Erythroblast (primary cell): ENCODE measurements at places on chromosomes 12 and 14.

DNA sequence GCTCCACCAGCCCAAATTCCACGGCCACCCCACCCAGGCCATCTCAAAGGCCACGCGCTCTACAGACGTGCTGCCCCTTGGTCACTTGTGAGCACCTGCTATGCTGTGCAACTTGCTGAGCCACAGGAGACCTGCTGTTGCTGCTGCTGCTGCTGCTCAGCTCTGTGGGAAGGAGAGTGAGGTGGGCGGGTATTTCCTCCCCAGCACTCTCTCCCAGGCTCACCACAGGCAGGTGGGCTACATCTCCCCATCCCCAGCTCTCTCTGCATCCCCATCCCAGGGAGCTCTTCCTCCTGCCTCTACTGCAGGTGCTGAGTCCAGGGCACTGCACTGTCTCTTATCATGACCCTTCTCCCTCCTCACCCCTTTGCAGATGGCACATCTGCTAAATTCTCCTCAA, 306.9 kb downstream of the BCL11B start:
- DNase-seq: no peak

- DNase-seq: no peak
Measured at GRCh38 chr12:79098530-79098929, 234.0 kb downstream of the SYT1 start.

DNA sequence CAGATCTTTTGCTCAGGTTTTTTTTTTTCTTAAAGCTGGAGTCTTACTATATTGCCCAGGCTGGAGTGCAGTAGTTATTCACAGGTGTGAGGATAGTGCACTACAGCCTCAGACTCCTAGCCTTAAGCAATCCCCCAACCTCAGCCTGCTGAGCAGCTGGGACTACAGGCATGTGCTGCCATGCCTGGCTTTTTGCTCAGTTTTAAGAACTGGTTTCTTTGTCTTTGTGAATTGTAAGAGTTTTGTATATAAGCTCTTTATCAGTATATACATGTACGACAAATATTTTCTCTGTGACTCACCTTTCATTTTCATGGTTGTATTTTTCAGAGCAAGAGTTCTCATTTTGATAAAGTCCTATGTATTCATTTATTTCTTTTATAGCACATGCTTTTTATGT, 33.3 kb upstream of the C2CD5 start:
- DNase-seq: no peak

DNA sequence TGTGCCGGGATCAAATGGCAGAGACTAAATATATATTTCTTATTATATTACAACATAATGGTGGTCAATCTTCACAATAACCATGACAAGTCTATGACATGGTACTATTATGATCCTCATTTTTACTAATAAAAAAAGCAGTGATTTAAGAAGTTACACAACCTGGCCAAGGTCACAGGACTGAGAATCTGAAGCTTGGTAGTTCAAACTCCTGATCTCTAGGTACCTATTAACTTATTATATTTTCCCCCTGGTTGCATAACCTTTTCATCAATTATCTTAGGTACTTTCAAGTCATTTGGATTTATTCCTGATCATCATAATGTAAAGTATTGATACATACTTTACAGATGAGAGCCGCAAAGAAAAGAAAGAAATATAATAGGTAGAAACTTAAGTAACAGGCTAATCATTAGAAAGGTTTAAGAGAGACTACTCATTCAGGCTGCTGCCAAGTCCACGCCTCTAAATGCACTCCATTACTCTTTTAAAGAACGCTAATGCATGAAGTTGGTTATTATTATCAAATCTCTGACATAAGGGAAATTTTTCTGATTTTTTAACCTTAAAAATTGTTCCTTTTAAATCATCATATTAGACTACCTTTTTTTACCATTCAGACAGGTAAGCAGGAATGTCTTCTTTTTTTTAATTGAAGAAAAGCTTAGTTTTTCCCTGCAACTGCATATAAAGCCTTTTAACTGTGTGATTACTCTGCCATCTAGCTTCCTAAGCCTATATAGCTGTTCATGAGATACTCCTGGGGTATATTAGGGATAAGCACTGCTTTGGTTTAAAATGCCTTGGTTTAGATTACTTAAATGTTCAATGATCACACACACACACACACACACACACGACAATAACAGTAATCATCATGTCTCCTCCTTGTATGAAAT, 35.6 kb downstream of the RPS29 start:
- DNase-seq: no peak

GRCh38 chr14:100303925-100304324, 2.3 kb downstream of the SLC25A29 start:
- DNase-seq: no peak

DNA sequence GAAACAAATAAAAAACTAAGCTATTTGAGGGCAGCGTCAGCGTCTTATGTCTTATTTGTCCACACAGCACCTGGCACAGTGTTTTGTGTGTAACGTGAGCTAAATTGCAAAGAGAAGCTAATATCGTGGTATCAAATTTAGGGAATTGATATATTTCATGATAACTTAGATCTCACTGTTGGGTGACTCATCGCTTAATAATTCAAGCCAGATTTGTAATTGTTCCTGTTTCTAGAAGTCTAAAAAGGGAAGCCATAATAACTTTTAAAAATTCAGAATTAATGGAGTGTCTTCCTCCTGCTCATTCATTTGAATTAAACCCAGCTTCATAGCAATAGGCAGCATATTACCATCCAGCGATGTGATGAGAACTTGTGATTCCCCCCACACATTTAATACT, 214.7 kb downstream of the PDZRN4 start:
- DNase-seq: no peak

GRCh38 chr12:99042226-99042625, 397.1 kb downstream of the APAF1 start:
- DNase-seq: no peak

DNA sequence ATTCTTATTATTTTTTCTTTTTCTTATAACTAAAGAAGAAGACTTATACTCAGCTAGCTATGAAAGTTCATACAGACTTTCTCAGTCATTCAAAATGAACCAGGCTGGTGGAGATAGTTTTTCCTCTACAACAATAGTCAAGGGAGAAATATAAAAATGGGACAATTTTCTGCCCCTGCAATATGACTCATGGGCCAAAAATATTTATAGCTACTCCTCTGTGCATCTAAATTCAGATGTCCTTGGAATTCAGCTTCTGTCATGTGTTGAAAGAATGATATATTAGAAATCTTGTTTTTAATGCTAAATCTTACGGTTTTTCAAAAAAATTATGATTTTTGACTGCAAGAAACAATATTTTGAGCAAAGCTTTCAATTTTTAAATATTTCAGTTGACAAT, 237.2 kb upstream of the SYT10 start:
- no peak for DNase-seq

GRCh38 chr12:32399370-32400113, at the start of gene FGD4:
FGD4 (plus strand) TSS chr12:32399558.
- DNase-seq: peak; percentile 84

- peak; percentile 46 for DNase-seq
Measured at GRCh38 chr12:100741084-100741711, 53.4 kb upstream of the ANO4 start.

GRCh38 chr12:49825971-49826421, 2.2 kb downstream of the NCKAP5L start:
- DNase-seq: no peak

DNA sequence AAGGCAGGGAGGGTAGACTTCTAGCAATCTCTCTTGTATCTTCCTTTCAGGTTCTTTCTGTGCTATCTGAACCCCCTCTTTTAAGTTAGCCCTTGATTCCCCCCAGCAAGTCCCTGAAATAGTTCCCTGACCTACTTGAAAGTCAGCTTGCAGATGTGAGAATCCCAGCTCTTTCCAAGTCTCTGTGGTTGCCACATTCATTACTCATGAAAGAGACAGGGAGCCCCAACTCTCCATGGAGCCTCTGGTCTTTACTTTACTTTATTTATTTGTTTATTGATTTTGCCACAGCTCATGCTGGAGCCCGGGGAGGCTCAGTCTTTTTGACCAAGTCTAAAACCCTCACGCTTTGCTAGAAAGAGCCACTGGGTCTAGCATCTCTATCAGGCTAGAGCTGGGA, 193.6 kb upstream of the FAR2 start:
- no peak for DNase-seq

DNA sequence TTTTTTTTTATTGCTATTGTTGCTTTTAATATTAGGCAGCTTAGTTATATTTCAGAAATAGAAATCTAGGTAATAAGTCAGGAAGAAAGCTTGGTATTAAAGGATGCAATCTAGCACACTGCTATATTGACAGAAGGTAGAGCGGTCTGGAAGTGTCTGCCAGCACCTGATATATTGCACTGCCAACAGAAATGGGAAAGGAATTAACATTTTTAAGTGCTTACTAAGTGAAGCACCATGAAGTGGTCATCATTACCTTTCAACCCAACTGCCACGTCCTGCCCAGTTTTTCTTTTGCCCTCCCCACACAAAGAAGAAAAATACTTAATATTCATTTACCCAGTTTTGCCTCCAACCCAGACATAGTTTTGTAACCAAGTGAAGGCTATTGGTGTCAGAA, 163.5 kb downstream of the KITLG start:
- DNase-seq: no peak

GRCh38 chr12:62960324-62960723, 25.4 kb upstream of the PPM1H start:
- DNase-seq: no peak

- no peak for DNase-seq
Measured at GRCh38 chr12:7134396-7135166, 4.4 kb downstream of the CLSTN3 start.

GRCh38 chr14:80385336-80385735, 174.0 kb upstream of the DIO2 start:
- DNase-seq: no peak

DNA sequence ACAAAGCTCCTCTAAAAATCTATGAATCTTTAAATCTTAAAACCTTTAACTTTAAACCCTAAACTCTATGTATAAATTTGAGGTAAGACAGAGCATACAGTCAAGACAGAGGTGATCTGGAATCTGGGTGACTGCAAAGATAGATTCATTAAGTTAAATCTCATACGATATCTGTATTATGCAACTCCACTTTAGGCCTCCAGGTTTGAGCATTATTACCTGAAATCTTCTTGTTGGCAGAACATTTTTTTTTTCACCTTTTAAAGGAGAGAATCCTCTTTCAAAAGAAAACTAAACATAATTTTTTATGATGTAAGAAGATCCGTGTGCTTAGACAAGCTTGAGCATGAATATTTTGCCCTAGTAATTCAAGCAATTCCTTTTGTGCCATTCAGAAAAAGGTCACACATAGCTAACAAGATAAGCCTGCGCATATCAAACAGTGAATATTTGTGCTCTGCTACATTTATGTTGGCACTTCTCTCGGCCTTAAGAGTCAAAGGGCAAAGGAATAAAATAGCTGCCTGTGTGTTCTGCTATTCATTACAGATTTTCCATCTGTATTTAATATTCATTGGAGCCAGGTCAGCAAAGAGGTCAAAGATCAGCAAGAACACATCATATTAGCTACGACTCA, 163.3 kb downstream of the TMTC3 start:
- no peak for DNase-seq

- peak; percentile 91 for DNase-seq
Measured at GRCh38 chr12:4276524-4277204, 3.1 kb downstream of the CCND2 start.

DNA sequence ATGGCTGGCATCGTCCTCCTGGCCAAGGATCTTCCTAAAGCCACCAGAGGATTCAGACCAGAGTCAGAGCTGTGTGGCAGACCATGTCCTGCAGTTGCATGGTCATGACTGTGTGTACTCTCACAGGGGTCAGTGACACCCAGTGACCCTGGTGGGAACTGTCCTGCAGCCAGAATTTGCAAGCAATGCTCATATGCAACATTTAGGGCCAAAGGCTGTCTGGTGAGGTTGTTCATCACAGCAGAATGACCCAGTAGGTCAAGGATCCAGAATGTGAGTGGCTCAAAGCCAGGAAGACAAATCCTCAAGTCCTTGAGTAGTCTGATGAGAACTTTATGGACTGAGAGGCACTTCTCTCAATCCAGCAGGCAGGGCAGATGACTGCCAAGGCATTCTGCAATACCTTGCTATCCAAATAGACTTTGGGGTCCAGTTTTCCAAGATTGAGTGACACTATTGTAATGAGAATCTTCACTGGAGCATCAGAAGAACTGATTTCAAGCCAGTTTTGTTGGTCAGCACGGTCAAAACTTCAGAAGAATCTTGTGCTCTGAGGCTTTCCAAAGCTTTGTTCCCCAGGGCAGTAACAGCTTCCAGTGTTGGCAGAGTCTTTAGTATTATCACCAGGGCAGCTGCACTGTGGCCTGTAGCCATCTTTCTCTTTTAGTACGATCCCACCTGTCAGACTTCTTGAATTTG, 122.0 kb downstream of the PTCSC3 start:
- no peak for DNase-seq

GRCh38 chr12:112677050-112677765, 114.3 kb upstream of the RPH3A start:
- no peak for DNase-seq

- DNase-seq: no peak
Measured at GRCh38 chr12:113198296-113198695, 12.8 kb downstream of the RITA1 start.

DNA sequence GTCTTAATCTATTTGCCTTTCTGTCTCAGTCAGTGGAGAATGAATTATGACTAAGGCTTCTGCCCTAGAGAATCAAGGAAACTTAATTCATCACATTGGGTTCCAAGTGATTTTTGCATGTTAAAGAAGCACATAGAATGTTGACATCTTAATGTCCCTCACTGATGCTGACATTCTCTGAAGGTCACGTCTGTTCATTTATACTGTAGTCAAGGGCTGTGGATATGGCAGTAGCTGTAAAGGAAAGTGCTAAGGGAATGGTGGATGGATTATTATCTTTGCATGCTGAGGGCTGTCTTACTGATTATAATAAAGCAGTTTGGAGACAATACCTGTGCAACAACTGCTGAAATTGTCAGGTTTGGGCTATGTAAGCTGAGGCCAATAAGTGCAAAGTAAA, 161.2 kb downstream of the PLCZ1 start:
- no peak for DNase-seq

- no peak for DNase-seq
Measured at GRCh38 chr12:92740411-92740810, 37.6 kb downstream of the PLEKHG7 start.

- DNase-seq: no peak
Measured at GRCh38 chr14:102560458-102561261, 31.8 kb upstream of the RCOR1 start.

DNA sequence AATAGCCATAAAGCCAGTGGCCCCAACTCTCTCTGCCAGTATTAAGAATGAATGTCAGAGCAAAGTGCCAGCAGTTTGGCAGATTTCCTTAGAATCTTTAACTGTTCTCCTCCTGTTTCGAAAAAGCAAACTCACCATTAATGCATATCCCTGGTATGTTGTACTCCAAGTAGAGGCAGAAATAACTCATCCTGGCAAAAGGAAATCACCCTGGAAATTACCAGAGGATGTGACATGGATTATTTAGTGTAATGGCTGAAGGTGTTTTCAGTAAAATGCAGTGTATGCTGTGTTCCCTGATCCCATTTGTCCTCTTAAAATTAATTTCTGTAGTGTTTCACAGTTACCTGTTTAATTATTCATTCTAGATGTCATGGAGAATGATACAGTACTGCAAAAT, 105.3 kb downstream of the PDZRN4 start:
- no peak for DNase-seq
